ENCODE measurements at places on chromosomes 6 and 20.

- no peak for DNase-seq
These were observed 33.8 kb upstream of the AIG1 start for GRCh38 chr6:143026696-143027449.

DNA sequence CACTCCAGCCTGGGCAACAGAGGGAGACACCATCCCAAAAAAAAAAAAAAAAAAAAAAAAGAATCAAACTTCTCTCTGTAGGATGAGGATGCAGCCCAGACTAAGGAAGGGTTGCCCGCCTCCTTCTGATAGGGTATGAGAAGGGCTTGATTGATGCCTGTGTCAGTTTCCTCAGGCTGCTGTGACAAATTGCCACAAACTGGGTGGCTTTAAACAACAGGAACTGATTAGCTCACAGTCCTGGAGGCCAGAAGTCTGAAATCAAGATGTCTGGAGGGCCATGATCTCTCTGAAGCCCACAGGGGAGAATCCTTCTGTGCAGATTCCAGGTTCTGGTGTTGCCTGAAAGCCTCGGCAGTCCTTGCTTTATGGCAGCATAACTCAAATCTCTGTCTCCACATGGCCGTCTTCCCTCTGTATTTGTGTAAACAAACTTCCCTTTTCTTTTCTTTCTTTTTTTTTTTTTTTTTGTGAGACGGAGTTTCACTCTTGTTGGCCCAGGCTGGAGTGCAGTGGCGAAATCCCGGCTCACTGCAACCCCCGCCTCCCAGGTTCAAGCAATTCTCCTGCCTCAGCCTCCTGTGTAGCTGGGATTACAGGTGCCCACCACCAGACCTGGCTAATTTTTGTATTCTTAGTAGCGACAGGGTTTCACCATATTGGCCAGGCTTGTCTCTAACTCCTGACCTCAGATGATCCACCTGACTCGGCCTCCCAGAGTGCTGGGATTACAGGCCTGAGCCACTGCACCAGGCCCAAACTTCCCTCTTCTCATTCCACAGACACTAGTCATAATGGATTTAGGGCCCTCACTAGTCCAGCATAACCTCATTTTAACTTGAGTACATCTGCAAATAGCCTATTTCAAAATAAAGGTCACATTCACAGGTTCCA, 11.2 kb upstream of the CDK19 start:
- DNase-seq, result no peak

- no peak for DNase-seq
These were observed 98.7 kb downstream of the ANKRD60 start for GRCh38 chr20:58129721-58130151.

DNA sequence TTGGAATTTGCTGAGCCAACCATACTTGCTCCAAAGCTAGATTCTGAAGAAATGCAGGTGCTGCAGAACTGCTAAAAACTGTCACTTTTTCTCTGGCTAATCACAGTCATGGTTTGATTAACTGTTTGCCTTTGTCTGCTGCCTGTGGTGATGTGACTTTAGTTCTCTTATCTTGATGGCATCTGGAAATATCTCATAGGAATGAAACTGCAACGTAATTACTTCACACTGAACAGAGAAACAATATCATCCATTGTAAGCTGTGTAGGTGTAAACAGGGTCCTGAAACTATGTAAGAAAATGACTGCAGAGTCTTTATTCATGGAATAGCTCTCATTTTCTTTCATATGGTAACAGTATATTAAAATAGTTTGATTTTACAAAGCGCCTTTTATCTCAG, 721.9 kb upstream of the HS3ST5 start:
- no peak for DNase-seq

GRCh38 chr20:40072907-40073306, 616.1 kb downstream of the MAFB start:
- no peak for DNase-seq

DNA sequence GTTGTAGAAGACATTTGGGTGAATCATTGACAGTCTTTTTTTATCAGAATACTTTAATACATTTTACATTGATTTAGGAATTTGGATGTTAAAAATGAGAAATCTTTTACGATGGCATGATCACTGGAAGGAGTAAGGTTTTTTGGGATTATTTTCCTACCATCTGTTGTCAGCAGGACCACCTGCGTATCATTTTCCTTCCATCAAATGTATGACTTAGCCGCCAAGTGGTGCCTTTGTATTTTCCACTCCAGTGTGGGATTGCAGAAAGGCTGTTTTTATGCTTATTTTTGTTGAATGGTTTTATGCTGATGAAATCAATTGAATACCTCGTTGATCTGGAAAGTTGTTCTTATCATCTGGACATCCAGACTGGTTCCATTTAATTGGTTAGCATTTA, 35.8 kb downstream of the AKAP12 start:
- no peak for DNase-seq

GRCh38 chr20:17976305-17976704, 7.5 kb downstream of the MGME1 start:
- no peak for DNase-seq

DNA sequence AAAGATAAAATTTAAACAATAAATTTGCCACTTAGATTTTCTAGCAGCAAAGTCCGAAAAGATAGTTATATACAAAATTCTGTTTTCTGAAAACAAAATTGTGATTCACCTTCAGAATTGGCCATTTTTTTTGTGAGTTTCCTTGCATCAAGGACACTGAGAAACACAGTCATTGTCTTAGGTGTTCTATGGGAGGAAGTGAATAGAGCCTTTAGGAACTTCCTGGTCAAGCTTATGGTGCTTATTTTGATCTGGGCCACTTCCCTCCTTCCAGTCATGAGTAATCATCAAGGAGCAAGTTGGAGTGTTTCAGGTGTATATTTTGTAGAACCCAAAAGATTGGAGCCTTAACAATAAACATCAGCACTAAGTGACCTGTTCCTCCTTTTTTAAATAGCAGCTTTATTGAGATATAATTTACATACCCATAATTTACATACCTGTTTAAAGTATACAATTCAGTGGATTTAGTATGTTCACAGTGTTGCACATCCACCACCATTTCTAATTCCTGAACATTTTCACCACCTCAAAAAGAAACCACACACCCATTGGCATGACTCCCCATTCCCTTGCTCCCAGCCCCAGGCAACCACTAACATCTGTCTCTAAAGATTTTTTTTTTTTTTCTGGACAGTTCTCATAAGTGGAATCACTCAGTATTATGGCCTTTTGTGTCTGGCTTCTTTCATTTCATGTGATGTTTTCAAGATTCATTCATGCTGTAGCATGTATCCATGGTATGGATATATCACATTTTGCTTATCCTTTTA, 17.6 kb downstream of the TMEM74B start:
- no peak for DNase-seq

- no peak for DNase-seq
These were observed 12.1 kb downstream of the ACSS2 start for GRCh38 chr20:34888468-34888867.

- DNase-seq, result no peak
These were observed 88.0 kb upstream of the CD83 start for GRCh38 chr6:14029605-14030004.

- DNase-seq, result no peak
These were observed 9.1 kb upstream of the SHLD1 start for GRCh38 chr20:5741089-5741488.

- DNase-seq, result no peak
These were observed 166.4 kb downstream of the ADAT2 start for GRCh38 chr6:143283887-143284645.

DNA sequence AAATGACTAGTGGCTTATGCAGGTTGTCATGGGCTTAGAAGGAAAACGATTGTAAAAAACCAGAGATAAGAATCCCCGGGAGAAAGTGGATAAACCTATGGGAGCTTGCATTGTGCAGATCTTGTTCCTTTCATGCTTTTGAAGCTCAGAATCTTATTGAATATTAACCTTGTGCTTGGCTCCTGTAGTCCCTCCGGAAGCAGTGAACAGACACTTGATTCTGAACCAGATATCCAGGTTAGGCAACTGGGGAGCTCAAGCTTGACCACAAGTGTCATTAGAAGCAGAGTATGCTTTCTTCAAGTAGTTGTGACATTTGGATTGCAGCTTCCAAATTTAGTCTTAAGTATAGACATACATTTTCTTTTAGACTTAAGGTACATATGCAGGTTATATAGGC, 212.6 kb upstream of the MOCS1 start:
- DNase-seq, result no peak

DNA sequence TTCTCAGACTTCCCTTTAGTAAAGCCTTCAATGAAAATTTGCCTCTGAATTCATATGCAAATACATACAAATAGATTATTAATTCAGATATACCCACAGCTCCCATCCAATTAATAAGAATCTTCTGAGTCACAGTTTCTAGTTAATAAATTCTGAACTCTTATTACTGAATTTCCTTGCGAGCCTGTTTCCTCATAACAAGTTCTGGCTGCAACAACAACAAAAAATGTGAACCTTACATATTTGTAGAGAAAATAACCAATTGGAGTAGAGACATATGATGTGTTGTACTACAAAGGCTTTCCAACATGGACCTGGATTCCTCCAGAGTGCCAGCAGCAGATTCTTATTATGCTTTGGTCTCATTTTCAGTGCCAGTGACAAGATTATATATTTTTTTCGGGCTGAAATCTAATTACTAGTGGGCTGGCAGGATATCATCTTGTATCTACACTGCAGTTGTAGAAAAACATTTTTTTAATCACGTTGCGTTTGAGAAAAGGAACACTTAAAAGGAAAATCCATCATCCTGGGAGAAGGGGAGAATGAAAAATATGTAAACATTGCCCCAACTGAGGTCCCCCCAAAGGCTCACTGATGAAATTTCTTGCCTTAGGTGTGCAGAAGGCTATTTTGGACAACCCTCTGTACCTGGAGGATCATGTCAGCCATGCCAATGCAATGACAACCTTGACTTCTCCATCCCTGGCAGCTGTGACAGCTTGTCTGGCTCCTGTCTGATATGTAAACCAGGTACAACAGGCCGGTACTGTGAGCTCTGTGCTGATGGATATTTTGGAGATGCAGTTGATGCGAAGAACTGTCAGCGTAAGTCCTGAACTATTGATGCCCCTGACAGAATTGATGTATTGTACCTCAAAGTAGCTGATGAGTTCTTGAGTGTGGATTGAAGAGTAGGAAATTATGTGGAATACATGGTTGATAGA, 404.6 kb downstream of the LAMA2 start:
- no peak for DNase-seq

DNA sequence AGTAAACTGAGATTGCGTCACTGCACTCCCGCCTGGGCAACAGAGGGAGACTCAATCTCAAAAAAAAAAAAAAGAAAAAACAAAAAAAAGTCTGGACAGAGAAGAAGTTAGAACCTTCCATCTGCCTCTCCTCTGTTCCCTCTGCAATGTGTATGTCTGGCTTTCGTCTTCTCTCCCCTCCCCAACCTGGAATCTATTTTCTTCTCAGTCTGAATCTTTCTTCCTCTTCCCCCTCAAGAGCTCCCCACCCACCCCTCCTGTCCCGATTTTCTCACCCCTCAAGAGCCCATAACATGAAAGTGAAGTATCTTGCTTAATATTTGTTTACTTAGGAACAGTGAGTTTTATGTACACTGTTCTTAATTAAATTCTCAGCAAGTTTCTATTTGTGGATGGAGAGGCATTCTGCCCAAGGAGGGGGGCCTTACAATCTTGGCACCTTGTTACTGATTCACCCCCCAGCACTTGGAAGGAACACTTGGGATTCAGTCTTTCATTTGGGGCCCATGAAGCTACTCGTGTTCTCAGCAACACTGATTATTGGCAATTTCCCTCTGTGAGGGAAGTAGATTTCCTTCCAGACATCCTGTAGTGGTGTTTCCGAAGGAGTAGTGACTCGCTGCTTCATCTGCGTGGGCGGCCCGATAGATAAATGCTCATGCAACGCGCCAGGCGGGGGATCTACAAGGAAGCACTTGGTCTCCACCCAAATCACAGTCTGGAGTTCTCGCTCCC, 69.3 kb upstream of the SRSF6 start:
- peak; percentile 16 for DNase-seq

DNA sequence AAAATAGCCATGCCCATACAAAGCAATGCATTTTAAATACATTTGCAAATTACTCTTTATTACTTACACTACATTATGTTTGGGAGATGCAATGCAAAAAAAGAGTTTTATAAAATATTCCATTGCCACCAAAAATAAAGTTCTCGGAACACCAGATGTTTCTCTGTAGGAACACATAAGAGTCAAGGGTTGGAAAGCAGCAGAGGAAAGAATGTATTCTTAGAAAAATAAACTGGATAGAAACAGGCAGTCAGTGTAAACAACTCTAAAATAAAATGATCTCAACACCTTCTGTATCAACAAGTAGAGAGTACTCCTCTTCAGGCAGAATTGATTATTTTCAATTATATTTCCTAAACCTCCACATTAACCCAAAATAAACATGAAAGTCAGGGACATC, 28.1 kb downstream of the KIF13A start:
- DNase-seq, result no peak

DNA sequence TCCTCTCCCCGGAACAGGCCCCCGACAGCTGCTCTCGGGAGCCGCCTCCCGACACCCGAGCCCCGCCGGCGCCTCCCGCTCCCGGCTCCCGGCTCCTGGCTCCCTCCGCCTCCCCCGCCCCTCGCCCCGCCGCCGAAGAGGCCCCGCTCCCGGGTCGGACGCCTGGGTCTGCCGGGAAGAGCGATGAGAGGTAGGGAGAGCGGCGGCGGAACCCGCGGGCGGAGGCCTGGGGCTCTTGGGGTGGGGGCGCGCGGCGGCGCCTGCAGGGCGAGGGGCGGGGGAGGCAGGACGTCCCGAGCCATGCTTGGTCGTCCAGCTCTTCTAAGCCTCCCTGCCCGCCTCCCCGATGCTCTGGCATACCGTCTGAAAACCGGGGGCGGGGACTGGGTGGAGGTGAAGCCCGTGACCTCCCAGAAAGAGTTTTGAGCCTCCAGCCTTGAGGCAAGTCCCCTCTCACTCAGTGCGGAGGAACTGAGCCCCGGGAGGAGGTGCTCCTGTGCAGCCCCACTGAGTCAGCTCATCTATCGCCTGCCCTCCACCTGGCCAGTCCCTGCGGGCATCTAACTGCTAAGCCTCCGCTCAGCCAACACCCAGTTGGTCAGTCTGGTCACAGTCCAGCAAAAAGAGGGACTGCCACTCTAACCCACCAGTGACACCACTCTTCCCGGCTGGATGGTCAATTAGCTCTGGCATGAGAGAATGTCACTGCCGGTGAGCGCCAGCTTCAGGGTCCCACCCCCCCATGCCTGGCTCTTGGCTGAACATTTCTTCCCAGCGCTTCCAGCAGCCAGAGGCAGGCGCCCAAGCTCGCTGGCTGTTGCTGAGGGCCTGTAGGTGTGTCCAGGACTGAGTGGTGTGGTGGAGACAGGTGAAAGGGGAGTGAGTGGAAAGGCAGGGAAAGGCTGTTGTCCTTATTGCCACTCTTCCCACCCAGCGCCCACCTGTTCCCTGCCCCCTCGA, 482 bp downstream of the DDR1 start:
- DNase-seq, result peak; percentile 61

GRCh38 chr6:152296648-152297376, 340.4 kb downstream of the SYNE1 start:
- no peak for DNase-seq

- DNase-seq, result no peak
These were observed 91.5 kb downstream of the RIMS1 start for GRCh38 chr6:71977884-71978283.

Data from hepatic stellate cell (primary cell).